IPS DF 6.9 (cell line): ENCODE measurements at places on chromosomes 2 and 18.

- DNase-seq: no peak
Observed at GRCh38 chr2:188623995-188624643, 332.4 kb downstream of the GULP1 start.

- peak; percentile 37 for DNase-seq
Observed at GRCh38 chr2:237122214-237122666, 36.6 kb downstream of the COPS8 start.

- DNase-seq: no peak
Observed at GRCh38 chr18:2570772-2571199, 519 bp downstream of the METTL4 start.

DNA sequence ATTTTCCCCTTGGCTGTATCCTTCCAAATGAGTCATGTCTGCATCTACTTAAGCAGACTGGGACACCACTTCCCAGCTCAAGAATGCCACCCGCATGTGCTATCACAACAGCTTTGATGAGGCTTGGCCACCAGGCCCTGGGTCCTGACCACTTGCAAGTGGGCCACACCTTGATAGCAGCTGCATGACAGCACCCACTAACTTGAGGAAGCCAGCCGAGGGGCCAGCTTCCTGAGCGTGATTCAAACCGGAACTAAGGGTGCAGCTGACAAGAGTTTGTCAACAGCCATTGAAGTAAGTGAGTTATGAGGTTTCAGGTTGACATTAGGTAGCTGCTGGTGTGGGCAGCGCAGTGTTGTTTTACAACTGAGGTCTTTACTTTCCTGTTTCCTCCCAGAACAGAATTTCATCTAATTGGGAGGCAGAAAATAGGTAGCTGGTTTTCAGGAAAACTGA, 54.4 kb downstream of the EPHA4 start:
- DNase-seq: no peak

DNA sequence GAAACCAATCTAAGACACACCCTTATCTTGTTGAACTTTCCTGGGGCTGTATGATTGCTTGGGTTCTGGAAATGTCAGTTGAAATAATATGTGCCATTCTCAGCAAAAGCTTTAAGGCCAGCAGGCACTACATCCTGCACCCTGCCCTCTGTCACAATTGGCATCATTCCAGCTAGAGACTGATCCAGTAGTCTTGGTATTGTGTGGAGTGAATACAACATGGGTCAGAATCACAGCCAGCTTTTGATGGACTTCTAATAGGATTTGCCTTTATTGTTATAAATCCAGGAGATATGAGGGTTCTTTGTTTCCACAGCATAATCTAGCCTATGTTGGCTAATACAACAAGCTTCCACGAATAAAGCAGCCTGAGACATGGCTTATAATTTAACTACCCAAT, 617.0 kb upstream of the CDH2 start:
- no peak for DNase-seq

DNA sequence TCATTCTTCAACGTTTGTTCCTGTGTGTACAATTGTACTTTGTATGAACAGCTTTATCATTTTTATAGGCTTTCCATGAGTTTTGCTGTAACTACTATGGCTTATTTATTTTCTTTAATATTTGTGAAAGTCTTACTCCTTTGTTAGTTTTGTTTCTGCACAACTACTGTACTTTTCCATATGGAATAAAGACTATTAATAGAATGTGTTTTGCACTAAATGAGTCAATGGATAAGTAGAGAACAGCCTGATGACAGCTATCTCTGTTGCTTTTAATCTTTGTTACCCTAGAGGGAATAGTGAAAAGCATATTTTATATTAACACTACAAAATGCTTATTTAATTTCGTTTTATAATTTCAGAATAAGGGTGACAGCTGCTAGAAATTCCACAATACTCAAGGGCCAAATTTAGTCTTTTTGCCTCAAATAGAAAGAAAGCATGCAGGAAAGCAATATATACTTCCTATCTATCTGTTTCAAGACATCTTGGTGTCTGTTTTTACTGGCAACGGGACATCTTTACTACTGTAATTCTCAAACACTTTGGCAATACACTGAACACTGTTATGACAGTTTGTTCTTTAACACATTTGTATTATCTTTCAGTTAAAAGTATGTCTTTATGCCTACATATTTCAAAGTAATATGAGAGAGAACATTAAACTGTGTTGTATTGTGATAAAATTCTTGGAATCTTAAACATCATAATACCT, 53.9 kb downstream of the WDSUB1 start:
- DNase-seq: no peak

DNA sequence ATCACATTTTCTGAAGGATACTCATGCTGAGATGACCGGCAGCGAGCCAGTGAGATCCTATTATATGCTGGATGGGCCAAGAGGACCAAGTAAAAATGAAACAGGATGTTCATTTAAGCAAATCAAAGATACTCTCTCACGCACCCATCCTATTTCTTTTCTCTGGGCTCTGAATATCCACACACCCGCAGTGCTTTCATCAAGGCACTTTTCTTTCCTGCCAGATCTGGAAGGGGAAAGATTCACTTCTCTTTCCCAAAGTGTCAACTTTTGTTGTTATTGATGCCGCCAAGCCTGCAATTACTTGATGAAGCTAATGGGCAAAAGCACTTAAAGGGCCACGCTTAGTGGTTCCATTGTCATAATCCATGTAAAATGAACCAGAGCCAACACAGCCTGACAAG, 191.9 kb upstream of the CHAC2 start:
- no peak for DNase-seq

DNA sequence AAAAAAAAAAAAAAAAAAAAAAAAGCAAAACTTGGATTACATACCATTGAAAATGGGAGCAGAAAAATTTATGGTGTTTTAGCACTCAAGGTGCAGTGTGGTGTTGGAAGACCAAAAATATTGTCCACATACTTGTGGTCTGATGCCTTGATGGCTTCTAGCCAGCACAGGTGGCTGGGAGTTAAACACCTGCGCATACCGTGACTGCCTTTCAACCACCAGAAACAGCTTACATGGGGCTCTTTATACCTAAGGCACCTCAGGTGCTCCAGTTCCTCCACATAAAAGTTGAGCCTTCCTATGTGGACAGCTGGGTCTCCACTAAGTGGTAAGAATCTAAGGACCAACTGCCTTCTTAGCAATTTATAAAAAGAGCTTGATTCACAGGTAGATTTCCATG, 802.6 kb upstream of the CELF4 start:
- DNase-seq: no peak

DNA sequence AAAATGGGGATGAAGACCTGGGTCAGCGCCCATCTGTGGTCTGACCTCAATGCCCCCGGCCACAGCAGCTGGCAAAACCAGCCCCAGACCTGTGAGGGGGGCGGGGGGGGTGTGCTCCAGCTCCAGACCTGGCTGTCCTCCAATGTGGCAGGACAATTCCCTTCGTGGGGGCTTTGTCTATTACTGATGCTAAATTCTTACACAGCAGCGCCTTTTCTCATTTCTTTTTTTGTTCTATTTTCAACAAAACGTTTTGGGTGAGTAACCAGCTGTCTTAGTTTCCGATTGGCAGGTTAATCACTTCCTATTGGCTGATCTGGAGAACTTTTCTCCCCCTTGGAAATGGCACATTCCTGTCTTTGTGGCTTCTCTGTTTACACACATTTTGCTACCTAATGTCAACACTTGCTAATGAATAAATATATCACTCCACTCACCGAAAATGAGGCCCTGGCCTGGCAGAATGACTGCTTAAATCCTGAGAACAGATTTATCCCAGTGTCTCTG, 4.4 kb downstream of the SMAD7 start:
- DNase-seq: no peak

- DNase-seq: no peak
Observed at GRCh38 chr18:415617-416612, 84.6 kb downstream of the COLEC12 start.

DNA sequence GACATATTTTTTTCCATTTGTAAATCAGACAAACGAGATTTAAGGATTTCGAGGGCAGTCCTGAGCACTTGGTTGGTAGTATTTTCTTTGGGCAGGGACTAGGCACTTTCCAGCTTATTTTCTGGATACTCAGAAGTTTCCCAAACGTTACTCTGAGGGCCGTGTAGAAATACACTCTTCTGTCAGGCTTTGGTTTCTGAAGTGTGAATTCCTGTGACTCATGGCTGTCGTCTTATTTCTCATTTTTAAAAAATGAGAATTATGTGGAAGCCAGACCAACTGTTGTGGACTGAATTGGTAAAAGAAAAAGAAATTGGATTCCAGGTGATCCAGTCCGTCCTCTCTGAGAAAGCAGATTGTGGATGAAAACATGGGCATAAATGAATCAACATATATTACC, 658.6 kb upstream of the FANCL start:
- DNase-seq: no peak

GRCh38 chr18:32158108-32158624, 31.7 kb upstream of the MEP1B start:
- DNase-seq: peak; percentile 92

- no peak for DNase-seq
Observed at GRCh38 chr2:68320118-68320641, 431 bp upstream of the CNRIP1 start.

GRCh38 chr2:159399716-159400415, 113.4 kb upstream of the WDSUB1 start:
- no peak for DNase-seq

GRCh38 chr2:203033395-203033794, 18.7 kb downstream of the NBEAL1 start:
- DNase-seq: no peak

DNA sequence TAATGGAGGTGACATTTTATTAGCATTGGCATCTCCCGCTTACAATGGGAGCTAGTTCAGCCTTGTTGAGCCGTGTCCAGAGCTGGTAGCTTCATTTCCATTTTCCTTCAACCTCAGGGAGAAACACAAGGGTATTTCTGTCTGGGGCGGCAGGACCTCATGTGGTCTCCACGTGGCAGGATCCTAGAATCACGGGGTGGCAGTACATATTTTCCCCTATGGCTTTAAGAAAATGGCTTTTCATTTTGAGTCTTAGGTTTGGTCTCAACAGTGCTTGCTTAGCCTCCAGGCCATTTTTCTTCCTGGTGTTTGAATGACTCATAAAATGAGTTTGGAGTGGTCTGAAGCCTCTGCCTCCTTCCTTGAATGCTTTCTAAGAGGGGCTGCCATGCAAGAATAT, 20.3 kb downstream of the CABLES1 start:
- DNase-seq: no peak

DNA sequence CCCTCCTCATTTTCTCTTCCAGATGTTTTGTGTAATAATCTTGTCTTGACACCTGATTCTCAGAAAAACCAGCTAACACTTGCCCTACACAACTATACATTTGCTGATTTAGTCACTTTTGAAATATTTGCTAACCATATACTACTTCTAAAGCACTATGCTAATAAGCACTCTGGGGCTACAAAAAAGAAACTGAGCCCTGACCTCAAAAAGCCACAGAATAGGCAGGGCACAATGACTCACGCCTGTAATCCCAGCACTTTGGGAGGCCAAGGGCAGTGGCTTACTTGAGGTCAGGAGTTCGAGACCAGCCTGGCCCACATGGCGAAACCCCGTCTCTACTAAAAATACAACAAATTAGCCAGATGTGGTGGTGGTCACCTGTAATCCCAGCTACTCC, 266.0 kb downstream of the RAD51AP2 start:
- no peak for DNase-seq

DNA sequence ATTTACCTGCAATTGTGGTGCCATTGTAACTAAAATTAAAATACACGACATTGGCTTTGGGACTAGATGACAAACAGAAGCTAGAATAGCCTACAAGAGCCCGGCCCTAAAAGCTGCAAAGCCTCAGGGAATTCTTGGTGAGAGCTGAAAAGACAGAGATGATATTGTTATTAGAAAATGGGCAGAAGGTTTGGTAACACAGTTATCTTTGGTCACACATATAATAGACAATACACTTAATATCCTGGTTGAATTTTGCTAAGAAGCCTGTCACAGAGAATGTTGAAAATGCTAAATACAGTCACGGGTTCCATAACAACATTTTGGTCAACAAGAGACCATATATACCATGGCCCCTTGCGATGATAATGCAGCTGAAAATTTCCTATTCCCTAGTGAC, 157.3 kb upstream of the CDH19 start:
- DNase-seq: no peak

DNA sequence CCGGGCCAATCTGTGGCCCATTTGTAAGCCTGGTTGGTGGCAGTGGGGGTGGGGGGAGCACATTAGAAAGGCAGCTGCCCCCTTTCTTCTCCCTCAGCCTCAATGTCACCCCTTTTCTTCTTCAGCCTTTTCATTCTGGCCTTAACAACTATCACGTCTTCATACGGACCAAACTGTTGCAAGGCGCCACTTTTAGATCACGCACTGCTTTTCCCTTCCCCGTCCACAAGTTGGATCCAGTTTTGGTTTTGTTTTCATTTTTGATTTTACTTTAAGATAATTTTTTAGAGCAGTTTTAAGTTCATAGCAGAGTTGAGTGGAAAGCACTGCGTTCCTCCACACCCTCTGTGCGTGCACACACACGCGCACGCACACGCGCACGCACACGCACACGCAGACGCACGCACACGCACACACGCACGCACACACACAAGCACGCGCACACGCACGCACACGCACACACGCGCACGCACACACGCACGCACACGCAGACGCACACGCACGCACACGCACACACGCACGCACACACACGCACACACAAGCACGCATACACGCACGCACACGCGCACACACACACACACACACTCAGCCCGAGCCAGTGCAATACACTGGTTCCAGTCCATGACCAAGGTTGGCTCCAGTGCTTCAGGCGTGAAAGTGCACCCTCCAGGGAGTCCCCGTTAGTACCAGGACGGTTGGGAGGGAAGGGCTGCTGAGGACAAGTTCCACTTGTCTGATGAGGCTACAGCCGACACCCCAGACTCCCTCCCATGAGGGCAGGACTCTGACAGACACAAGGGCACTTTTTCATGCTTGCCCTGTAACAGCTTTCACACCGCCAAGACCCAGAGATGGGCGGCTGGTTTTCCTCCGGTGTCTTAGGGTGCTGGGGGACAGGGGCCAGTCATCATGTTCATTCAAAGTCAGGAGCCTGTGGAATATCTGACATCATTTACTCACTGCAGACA, 22.4 kb downstream of the FBLN7 start:
- no peak for DNase-seq

- no peak for DNase-seq
Observed at GRCh38 chr18:49618742-49619681, 57.2 kb downstream of the LIPG start.

- no peak for DNase-seq
Observed at GRCh38 chr2:190343089-190343535, 277 bp upstream of the INPP1 start.

GRCh38 chr2:204863336-204863735, 318.1 kb downstream of the PARD3B start:
- DNase-seq: no peak
